MG63 (cell line): ENCODE measurements at places on chromosomes 13 and 19.
A peak's percentile ranks its signal among the peaks of the same experiment; 100 is the strongest.

DNA sequence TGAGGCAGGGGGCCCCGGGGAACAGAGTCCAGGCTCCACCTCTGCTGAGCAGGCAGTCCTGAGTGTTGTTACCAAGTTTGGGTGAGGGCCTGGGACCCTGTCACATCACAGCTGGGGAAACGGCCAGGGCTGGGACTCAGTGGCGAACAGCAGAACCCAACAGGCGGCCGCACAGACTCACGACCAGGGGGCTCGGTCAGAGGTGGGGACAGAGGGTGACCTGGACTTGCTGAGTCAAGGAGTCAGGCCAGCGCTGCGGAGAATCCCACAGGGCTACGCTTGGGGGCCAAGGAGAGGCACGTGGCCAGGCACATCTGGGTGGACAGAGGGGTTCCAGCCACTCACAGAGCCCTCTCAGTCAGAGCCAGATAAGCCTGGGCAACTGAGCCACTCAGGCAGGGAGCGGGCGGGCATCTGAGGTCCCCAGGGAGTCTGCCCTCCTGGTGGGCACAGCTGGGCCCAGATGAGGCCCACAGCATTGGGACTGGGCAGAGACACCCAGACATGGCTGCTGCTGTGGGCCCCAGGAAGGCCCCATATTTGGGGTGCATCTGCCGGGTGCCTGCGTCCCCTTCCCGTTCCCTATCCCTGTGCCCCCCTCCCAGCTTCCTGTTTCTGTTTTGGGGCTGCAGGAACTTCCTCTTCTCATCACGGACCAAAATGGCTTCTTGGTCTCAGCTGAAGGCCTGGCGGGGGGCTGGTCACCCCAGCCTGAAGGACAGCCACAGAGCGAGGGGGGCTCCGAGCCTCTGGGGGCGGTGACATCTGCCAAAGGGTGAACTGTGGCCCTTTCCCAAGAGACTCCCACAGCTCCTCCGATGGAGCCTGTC lies 34.0 kb downstream of the CEBPA start:
- DNase-seq = no peak

DNA sequence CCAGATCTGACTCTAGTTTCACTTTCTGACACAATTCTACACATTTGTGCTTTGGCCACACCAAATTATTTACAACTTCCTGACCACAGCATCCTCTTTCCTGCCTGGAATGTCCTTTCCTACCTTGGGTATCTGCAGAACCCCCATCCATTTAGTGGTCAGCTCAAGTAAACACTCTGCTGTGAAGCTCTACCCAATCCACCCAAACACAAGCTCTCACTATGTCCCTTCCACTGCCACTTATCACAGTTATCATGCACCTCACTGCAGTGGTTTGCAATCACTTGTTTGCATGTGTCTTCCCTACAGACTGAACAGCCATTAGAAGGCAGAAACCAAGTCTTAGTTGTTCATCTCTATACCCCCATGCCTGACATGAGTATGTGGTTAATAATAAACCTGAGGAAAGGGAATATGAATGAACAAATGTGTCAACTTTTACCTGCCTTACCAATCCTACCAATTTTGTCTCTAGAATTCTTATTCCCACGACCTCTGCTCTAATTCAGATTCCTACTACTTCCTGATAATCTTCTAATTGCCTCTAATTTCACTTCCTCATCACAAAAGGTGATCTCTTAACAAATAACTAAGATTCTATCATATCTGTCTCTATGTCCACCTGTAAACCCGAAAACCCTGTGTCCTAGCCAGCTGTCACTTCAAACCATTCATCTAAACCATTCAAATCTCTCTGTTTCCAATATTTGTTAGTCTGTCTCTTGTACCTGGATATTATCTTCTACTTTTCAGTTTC lies 25.1 kb downstream of the LNX2 start:
- no peak for DNase-seq

DNA sequence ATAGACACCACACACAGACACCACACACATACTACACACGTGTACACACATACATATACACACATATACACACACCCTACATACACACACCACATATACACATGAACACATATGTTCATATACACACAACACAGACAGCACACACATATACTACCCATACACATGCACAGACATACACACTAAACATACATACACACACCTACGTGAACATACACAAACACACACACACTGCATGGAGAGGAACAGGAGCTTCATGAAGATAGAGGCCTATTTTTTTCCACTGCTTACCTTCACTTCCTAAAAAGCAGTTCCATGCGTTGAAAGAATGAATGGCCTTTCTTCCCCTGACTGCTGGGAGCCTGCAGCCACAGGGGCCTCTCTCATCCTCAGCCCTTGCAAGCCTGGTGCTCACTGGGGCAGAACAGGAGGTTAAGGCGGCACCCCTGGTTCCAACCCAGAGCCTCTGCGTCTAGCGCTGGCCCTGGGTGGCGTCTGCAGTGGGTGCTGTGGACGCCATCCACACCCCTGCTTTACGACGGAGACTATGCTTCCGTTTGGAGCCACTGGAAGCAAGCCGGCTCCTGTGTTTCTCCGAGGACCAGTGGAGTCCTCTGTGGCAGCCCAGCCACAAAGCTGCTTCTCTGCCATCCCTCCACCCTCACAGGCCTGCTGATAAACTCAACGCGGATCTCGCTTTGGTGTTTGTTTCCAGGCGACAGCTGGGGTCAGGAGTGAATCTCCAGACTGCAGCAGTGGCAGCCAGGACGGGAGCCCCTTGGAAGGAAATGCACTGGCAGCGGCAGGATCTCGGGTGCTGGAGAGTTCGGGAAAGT lies 1.9 kb upstream of the RASA3 start:
- no peak for DNase-seq

DNA sequence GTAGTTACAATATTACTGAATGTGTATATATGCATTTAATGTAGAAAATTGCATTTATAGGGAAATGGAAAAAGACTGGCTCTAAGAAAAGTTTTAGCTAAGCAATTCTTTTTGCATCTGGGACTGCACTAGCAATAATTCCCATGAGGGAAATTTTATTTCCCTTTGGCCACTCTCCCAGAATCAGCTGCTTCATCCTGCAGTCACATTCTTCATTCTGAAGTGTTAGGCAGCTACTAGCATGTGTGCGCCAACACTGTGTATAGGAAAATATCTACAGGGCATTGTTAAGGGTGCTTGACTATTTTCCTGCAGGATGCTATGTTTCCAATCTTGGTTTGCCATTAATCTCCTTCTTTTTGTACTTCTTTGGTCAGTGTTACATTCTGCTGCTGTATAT lies 312.8 kb upstream of the PCDH20 start:
- DNase-seq = peak; percentile 5

- no peak for DNase-seq
Measured at GRCh38 chr19:58352760-58353671, at the start of gene A1BG. A1BG (minus strand) TSS chr19:58353492; CDS start chr19:58353437, 55 bp downstream.

DNA sequence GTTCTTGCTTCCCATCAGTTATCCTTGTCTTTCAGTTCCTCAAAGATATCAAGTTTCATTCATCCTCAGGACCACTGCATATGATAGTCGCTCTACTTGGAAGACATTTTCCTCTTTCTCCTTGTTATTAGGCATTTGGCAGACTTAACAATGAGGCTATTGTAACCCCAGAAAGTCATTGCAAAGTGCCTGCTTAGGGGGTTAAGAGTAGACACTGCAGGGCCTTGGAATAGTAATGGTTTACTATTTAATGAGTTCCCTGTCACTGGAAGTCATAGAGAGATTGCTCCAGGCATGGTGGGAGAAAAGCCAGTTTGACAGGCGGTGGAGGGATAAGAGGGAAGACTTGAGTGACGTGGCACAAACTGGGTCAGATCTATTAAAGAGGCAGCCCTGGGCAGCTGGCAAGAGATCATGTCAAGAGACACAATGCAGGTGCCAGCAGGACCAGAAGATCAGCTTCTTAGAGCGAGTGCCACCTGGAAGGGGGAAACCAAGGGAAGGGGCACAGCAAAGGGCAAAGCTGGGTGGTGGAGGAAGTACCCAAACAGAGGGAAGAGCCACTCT lies 16.8 kb upstream of the CPB2 start:
- DNase-seq = no peak

GRCh38 chr13:50370303-50370950 lies 355.2 kb downstream of the KCNRG start:
- DNase-seq = no peak

DNA sequence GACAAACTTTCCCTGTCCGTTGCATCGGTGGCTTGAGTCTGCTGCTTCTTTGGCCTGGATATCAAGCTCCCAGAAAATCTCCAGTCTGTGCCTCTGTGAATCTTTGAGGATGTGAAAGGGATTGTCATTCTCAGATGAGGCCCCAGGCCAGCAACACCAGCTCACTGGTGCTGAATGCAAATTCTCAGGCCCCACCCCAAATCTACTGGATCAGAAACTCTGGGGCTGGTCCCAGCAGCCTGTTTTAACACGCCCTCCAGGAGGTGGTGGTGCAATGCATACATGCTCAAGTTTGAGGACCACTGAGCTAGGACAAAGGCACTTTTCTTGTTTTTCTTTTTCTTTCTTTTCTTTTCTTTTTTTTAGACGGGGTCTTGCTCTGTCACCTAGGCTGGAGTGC lies 23.6 kb downstream of the TNFSF11 start:
- no peak for DNase-seq

GRCh38 chr19:33395561-33396550 lies 22.3 kb downstream of the CEBPG start:
- DNase-seq = peak; percentile 66

- peak; percentile 40 for DNase-seq
Measured at GRCh38 chr19:6577476-6578125, 13.3 kb downstream of the CD70 start.

GRCh38 chr19:13859361-13859880 lies 17.5 kb upstream of the NANOS3 start:
- peak; percentile 63 for DNase-seq

DNA sequence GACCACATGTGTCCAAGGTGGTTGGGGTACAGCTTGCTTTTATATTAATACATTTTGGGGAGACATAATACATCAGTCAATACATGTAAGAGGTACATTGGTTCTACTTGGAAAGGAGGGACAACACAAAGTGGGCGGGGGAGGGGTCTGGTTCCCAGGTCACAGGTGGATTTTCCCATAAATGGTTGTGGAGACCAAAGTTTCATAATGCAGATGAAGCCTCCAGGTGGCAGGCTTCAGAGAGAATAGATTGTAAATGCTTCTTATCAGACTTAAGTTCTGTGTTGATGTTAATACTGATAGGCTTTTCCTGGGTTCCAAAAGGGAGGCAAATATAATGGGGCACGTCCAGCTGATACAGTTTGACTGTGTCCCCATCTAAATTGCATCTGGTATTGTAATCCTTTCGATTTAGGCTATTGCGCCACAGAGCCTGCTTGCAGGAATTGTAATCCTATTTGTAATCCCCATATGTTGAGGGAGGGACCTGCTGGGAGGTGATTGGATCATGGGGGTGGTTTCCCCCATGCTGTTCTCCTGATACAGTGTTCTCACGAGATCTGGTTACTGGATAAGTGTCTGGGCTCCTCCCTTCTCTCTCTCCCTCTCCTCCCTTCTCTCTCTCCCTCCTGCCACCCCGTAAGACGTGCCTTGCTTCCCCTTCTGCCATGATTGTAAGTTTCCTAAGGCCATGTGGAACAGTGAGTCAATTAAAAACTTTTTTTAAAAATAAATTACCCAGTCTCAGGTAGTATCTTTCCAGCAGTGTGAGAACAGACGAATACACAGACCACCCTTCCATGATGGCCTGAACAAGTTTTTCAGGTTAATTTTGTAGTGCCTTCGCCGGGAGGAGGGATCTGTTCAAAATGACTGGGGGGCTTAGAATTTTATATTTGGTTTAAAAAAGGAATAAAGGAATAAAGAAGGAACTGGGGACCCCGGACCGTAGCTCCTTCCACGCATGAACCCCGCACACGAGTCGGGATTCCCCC lies 44.9 kb downstream of the ZNF823 start:
- DNase-seq = peak; percentile 64

GRCh38 chr13:28014301-28014700 lies 25.8 kb upstream of the URAD start:
- DNase-seq = no peak

GRCh38 chr19:289651-290371 lies 1.4 kb downstream of the PLPP2 start:
- peak; percentile 63 for DNase-seq

DNA sequence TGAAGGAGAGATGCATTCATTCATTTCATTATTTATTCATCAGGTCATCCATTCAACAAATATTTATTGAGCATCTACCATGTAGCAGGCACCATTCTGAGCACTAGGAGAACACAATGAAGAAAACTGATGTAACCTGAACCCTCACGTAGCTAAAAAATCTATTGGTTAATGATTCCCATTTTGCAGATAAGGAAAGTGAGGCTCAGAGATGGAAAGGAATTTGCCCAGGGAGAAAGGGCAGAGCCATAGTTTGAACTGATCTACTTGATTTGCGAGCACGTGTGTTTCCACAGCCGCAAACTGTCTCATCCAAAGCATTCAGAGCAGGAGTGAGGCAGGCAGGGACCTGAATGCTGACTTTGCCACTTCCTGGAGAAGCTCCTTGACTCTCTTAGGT lies 2.7 kb downstream of the KLK8 start:
- no peak for DNase-seq

GRCh38 chr13:50033725-50034124 lies 18.5 kb downstream of the KCNRG start:
- no peak for DNase-seq

DNA sequence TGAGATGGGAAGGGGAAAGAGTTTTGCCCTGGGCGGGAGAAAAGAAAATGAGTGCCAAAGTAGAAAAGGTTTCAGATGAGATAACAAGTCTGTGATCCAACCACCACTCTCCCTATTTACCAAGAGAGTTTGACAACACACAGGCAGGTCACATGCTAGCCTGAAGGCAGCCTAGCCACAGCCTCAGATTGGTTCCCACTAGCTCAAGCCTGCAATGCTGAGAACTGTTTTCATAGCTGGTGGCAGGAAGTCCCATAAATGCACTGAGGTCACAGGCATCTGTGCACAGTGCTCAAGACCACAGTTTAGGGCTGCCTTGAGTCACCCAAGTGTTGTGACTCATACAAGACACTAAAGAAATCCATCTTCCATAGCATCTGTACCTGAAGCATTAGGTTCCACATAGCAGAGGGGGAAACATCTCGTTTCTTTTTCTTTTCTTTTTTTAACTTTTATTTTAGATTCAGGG lies 18.5 kb upstream of the POP4 start:
- no peak for DNase-seq

DNA sequence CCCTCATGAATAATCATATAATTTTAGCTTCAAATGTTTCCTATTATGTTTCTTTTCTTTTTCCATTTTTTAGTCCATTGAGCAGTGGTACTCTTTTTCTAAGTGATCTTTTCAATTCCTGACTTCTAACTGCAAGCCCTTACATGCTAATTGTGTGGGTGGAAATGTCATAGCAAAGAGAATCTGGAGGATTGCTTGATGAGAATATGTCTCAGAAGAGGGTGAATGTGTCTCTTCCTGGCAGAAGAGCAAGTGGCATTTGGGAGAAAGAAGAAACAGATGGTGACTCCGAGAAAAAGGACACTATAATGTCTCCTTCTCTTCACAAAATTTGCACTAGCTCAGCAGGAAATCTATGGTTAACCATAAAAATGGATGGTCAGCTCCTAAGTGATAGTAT lies 2320.0 kb downstream of the PCDH9 start:
- DNase-seq = no peak
